ENCODE measurements at places on chromosomes 16 and 17.

DNA sequence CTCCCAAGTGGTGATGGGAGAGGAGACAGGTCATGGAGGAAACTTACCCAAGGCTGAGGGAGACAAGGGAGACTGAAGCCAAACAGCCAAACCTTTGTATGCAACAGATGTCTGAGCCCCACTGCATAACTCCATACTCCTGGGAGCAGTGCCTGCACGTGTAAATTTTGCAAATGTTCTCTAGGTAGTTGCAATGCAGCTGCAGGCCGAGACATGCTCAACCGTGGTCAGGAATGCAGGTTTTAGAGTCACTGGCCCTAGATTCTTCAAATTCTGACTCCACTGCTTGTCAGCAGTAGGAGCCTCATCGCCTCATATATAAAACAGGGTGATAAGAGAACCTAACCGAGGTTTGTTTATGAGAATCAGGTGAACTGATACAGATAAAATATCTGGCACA is 11.5 kb downstream of the DYNLRB2 start:
- DNase-seq: no peak

- no peak for DNase-seq
Observed at GRCh38 chr16:8847623-8848022, 21.2 kb downstream of the CARHSP1 start.

GRCh38 chr16:6611535-6611934 is 721.1 kb upstream of the RBFOX1 start:
- no peak for DNase-seq

DNA sequence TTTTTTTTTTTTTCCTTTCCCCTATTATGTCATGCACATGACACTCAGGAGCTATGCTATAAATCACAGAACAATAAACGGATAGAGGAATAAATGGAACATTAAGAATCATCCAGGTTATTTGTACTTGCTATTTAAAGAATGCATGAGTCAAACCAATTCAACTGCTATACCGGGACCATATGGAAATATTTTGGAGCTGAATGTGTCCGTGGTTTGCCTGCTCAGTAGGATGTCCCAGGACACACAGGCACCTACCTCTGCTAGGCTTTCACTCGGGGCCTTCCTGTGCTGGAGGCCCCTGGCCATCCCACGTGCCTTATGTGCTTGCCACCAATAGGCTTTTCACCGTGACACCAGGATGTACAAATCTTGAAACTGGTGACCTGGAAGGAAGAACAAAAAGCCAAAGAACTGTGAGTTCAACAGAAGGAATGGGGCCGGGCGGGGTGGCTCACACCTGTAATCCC is 15.3 kb upstream of the SEC14L1 start:
- no peak for DNase-seq

- no peak for DNase-seq
Observed at GRCh38 chr17:5523249-5523648, 36.9 kb downstream of the MIS12 start.

DNA sequence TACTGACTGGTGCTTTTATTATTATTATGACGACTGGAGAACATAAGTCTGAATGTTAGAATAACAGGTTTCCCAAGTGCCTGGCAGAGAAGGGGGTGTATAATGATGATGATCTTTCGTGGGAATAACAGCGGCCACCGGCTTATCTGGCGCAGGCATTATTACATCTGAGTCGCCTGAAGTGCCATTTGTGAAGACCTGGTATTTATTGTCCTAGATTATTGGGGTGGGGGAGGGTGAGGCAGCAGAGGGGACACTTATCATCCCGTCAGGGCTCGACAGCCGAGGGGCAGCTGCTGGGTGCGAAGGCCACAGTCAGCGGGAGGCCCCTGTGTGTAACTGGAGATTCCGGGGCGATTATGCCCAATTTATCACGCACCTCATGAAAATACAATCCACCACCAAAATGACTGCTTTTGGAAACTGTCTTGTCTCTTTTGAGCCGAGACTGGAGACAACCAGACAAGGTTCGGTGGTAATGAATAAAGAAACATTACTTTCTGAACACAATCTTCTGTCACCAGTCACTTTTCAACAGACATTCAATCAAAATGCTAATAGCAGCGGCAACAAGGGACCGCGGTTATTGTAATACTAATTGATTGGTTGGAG is 199.3 kb downstream of the CCDC182 start:
- DNase-seq: no peak

DNA sequence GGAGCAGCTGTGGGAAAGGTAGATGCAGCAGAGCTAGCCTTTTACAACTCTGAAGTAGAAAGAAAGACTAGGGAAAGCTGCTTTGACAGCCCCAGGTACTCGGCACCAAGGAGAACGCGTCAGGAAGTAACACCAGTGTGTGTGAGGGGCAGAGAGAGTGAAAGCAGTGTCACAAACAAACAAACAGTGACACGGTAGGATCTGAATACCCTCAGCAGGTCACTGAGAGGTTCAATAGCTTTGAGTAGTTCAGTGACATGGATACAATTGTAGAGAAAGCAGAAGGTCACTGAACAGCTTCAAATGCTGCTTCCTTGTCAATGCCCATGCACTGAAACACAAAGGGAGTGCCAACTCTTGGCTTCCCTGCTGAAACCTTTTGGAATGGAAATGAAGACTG is 150.3 kb upstream of the C17orf78 start:
- DNase-seq: no peak

GRCh38 chr16:50473356-50473945 is 74.7 kb upstream of the NKD1 start:
- no peak for DNase-seq

GRCh38 chr16:1677339-1677738 is 740 bp upstream of the JPT2 start:
- no peak for DNase-seq

GRCh38 chr17:47275245-47275984 is 21.8 kb downstream of the ITGB3 start:
- no peak for DNase-seq

GRCh38 chr16:64098451-64098850 is 1023.4 kb downstream of the CDH11 start:
- DNase-seq: no peak

DNA sequence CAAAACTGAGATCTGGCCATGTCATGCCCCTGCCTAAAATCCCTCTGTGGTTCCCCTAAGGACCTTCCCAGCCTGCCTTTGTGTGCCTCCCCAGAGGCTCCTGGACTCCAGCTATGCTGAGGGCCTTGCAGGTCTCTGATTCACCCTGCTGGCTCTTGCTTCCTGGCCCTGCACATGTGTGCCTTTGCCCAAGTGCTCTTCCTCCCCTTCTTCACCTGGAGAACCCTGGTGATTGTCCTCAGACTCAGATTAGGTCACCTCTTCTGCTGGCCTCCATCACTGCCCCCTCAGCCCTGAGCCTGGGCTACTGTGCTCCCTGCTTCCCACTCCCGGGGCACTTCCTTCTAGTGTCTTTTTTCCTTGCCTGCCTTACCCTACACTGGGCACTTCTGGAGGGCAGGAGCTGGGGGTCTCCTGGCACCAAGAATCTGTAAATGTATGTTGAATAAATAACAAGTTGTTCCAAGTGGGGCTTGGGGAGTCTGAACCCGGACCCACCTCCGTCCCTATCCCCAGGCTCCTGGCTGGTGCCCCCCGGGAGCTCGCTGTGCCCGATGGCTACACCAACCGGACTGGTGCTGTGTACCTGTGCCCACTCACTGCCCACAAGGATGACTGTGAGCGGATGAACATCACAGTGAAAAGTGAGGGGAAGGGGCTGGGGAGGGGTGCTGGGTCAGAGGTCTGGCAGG is 7.8 kb downstream of the ITGA3 start:
- DNase-seq: no peak

DNA sequence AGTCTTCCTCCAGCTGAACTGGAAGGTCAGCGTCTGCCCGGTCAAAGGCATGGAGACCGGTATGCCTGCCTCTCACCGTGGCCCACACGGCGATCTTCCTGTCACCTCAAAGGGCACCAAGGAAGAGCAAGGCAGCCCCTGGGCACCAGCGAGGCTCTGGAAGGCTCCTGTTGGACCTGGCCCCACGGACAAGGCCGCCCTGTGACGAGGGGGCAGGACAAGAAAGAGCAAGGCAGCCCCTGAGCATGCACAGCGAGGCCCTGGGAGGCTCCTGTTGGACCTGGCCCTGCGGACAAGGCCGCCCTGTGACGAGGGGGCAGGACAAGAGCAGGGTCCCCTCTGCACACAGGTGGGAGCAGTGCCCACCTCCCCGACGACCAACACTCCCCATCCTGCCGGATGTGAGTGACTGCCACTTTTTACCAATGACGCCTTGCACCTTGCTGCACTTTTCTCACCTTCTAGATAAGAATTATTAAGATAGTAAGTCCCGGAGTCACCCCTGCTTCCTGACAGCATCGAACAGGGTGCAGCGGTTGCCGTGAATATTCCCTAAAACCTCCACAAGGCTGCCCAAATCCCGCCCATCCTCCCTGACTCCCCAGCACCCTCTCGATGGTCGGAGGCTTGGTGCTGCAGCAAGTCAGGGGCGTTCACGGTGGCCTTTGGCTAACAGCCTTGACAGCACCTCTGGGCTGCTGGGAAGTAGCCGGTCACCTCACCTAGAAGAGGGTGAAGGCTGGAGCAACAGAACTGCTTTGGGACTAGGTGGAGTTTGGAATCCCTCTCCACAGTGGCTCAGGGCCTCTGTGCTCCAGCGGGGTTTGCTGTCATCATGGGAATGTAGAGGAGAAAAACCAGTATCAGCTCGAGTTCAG is 5.6 kb upstream of the WDR45B start:
- DNase-seq: no peak

- DNase-seq: no peak
Observed at GRCh38 chr16:80991792-80992430, 14.8 kb downstream of the CMC2 start.

GRCh38 chr17:83005639-83006038 is 73.8 kb upstream of the METRNL start:
- DNase-seq: no peak

DNA sequence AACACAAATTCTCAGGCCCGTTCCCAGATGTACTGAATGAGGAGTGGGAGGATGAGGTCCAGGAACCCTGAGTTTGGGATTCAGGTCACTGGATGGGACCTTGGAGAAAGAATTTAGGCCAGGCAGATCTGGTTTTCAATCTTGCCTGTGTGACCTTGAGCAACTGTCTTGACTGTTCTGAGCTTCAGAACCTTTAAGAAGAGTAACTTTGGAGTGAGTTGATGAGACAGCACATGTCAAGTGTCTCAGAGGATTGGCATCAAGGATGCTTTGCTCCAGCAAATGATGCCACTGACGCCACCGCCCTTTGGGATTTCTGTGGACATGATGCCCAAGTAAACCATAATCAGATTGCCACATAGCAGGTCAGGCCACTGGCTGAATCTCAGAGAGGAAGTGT is 56.2 kb upstream of the DNAJA2 start:
- no peak for DNase-seq

DNA sequence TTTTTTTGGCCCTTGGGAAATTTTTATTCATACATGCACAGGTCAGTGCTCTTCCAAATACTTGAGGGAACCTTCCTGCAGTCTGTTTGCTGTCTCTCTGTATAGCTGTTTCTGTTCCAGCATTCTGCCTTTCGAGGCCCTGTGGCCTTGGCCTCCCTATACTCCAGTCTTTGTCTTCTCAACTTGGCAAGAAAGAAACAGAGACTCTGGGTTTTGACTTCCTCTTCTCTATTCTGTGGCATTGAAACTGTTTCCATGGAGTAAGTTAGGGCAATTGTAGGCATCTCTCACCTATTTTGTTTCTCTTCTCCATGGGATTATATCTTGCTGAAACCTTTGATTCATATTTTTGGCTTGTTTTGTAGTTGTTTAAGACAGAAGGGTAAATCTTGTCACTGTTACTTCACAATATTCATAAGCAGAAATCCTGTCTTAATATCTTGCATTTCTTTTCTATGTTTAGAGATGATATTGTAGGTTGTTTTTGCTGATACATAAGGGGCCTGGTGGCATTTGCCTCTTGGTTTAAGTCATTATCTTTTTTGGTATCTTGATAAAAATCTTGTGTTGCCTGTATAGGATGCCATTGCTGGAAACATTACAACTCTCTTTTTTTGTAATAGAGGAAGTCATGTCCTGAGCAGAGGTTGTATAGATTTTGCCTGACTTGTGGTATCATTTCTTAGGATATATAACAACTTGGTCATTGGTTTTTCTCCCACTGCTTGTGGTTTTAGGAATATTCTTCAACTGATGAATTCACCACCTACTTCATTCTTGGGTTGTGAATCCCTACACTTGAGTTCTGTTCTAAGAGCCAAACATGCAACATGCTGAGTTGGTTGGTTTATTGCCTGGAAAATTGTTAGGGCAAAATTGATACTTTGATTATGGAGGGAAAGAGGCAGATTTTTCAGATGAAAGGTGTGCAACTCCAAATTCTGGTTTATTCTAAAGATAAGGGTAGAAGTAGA is 168.6 kb downstream of the FTO start:
- no peak for DNase-seq

GRCh38 chr17:22435231-22435974 is 743.1 kb downstream of the KCNJ18 start:
- DNase-seq: no peak

- DNase-seq: no peak
Observed at GRCh38 chr16:78407191-78407590, 307.7 kb downstream of the WWOX start.

DNA sequence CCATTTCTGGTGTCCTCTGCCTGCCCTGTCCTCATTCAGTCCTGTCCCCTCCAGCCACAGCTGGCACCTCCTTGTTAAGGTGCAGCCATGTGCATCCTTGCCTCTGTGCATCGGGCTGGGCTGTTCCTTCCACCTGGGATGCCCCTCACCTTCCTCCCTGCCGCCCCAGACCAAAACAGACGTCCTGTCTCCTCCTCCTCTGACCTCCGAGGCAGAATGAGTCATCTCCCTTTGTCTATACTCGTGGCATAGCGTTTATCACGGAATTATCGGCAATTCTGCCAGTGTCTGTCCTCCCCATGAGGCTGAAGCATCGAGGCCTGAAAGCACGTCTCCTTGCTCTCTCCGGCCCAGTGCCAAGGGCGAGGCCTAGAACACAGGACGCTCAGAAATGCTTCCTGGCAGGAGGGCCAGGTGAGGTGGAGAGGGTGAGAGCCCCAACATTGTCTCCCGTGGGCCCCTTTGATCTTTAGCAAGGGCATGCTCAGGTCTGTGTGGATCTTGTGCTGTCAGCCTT is 4.6 kb downstream of the RAI1 start:
- no peak for DNase-seq

DNA sequence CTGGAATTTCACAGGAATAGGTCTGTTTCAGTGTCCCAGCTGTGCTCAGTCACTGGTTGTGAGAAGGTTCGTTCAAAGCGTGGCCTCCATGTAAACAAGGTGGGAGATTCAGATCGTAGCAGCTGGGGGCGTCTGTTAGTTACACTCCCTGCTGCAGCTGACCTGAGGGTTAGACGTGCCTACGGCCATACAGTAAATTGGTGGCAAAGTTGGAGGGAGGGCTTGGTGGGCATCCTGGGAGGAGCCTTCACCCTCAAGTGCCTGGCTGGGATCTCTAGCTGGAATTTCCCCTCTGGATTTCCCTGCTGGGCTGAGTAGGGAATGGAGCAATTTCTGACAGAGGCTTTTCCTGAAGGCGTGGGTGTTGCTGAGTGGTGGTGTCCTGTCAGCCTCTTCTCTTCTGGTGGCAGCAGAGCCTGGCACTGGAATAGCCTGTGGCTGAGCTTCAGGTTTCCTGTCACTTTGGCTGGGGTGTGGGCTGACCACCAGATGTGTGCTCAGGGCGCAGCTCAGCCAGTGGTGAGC is 6.4 kb downstream of the FCSK start:
- DNase-seq: no peak

- no peak for DNase-seq
Observed at GRCh38 chr17:3956983-3957382, 7.3 kb downstream of the ATP2A3 start.

GRCh38 chr16:84398701-84399100 is 30.4 kb downstream of the ATP2C2 start:
- DNase-seq: no peak

- DNase-seq: no peak
Observed at GRCh38 chr17:30093463-30094147, 23.0 kb upstream of the NSRP1 start.

GRCh38 chr17:11490171-11490755 is 108.0 kb upstream of the DNAH9 start:
- DNase-seq: no peak
